ENCODE measurements at places on chromosomes 7 and 10.

DNA sequence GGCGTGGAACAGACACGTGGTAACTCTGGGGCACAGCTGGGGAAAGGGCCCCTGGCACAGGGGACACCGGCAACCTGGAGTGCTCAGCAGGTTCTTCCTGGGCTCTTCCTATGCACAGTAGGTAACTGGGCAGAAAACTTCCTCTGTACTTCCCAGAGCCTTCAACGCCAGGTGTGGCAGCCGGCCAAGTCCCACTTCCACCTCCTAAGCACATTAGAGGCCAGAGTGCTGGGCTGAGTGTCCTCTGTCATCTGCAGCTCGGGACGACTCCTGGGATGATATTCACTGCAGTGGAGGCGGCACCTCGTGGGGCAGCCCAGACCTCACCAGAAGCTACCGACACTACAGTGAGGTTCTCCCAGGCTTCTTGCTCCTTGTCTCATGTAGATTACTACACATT lies 114.5 kb downstream of the LARP4B start:
- DNase-seq = no peak

DNA sequence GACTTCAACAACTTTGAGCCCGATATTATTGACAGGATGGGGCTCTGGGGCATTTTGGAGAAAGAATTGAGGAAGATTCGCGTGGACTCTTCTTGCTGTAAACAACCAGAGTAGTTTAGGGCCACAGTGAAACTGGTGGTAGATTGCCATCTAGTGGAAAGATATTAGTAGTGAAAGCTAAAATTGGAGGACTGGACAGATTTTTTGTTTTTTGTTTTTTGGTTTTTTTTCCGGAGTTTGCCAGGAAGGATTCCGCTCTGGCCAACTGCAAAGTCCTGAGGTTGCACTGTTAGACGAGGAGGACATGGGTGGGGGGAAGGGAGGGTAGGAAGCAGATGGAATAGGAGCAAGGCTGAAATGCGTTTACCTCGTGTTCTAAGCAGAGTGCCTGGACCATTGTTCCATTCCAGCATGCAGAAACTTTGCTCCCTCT lies 11.7 kb downstream of the NOBOX start:
- no peak for DNase-seq

GRCh38 chr10:25982107-25982506 lies 48.1 kb downstream of the MYO3A start:
- DNase-seq = no peak

- DNase-seq = no peak
Observed at GRCh38 chr7:7254319-7254718, 72.0 kb downstream of the C1GALT1 start.

DNA sequence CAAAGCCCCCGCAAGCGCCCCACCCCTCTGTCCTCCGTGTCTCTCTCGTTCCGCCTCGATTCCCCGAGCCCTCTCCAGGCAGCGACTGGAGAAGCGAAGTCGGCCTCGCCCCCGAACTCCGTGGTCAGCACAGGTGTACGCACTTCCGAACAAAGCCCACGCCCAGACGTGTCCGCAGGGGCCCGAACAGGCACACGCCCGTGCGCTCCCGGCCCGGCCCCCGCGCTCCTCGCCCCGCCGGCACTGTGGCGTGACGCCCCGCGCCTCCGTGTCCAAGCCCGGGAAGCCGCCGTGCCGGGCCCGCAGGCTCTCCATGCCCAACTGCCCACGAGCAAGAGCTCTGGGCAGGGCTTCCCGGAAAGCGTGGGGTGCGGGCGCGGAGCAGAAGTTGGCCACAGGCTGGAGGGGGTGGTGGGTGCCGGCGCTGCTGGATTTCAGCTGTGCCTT lies 662 bp downstream of the NRCAM start:
- no peak for DNase-seq

DNA sequence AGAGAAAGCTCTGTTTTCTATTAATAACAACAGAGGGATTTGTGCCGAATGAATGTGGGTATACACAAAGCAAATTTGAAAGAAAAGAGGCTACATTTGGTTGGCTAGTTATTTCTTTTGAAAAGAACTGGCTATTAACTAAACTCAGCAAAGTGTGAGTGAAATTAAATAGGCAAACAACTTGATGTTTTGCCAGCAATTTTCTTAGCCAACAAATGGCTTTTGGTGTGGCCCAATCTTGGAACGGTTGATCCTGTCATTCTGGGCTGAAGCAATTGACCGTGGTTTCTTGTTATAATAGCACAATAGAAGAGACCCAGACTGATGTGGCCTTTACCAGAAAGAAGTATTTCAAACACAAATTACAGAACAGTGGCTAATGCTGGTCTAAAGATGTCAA lies 898.6 kb downstream of the KCNMA1 start:
- DNase-seq = no peak

- no peak for DNase-seq
Observed at GRCh38 chr7:100124301-100125230, 2.2 kb upstream of the MBLAC1 start.

GRCh38 chr10:69893271-69893900 lies 91.7 kb downstream of the COL13A1 start:
- no peak for DNase-seq

DNA sequence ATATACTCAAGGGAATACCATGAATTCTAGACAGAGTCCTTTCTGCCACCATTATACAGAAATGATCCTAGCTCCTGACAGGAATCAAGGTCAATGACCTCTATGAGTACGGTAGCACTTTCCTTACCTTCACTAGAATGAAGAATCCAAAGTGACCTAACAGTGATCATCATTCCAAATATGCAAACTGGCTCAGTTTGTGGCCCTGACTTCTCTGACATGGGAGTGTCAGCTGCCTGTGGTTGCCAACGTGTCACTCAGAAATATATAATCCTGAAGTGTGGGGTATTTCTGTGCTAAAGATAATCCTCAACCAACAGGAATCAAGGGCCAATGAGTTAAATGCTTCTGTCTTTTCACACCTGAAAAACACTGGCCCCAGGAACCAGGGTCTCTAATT lies 45.7 kb downstream of the COPG2 start:
- DNase-seq = no peak

GRCh38 chr10:2340831-2341647 lies 603.7 kb upstream of the ADARB2 start:
- no peak for DNase-seq

DNA sequence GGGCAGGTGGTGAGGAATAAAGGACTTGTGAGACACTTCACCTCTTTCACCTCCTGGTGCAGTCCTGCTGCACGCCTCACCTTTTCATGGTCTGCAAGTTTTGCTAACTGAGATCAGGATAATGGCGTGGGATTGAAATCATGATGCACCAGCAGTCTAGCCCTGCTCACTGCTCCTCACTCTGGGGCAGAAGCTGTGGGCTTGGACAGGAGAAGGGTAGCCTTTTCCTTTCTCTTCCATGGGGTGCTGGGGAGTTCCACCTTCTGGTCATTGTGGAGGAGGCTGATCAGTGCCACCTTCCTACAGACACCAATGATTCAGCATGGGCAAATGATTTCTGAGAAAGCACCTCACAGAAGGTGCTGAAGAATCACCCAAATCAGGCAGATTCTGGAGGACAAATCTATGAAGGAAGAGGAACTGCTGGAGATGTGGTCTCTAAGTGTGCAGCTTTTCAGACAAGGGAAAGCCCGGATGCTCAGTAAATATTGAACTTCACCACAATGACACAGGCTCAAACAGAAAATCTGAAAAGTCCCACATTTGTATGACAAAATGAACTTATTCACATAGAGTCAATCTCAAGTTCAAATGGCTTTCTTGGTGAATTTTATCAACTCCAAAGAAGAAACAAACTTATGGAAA lies 19.7 kb downstream of the MBL2 start:
- DNase-seq = no peak

GRCh38 chr7:16609842-16610450 lies 35.6 kb downstream of the ANKMY2 start:
- no peak for DNase-seq

GRCh38 chr7:71754828-71755227 lies 622.9 kb downstream of the GALNT17 start:
- DNase-seq = no peak
